GM12892 (cell line): ENCODE measurements at places on chromosomes 5 and 9.

DNA sequence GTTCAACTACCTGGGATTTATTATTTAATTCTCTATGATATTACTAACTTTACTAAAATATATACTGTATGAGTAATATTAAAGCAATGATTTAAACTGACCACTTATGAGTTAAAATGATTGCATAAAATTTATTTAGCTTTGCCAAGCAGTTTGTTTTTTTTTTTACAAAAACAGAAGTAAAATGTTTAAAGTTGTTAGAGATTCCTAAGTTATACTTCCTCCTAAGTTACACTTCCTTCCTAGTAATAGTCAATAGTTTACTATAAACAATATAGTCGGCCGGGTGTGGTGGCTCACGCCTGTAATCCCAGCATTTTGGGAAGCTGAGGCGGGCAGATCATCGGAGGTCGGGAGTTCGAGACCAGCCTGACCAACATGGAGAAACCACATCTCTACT is 23.7 kb upstream of the LRRC19 start:
- DNase-seq = no peak

DNA sequence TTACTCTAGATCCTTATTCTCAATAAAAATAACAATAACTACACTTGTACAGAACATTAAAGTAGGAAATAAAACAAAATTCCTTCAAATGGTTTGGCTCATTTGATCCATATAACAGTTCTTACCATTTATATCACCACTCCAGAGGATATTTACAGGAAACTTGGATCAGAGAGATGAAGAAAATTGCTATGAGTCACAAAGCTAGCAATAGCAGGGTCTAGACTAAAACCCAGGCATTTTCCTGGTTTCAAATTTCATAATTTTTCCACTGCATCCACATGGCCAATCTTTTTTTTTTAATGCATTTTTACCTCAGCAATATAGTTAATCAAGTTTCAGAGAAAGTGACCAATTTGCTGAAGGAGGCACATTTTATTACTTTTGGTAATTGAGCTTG is 299.2 kb downstream of the ELAVL2 start:
- DNase-seq = no peak

DNA sequence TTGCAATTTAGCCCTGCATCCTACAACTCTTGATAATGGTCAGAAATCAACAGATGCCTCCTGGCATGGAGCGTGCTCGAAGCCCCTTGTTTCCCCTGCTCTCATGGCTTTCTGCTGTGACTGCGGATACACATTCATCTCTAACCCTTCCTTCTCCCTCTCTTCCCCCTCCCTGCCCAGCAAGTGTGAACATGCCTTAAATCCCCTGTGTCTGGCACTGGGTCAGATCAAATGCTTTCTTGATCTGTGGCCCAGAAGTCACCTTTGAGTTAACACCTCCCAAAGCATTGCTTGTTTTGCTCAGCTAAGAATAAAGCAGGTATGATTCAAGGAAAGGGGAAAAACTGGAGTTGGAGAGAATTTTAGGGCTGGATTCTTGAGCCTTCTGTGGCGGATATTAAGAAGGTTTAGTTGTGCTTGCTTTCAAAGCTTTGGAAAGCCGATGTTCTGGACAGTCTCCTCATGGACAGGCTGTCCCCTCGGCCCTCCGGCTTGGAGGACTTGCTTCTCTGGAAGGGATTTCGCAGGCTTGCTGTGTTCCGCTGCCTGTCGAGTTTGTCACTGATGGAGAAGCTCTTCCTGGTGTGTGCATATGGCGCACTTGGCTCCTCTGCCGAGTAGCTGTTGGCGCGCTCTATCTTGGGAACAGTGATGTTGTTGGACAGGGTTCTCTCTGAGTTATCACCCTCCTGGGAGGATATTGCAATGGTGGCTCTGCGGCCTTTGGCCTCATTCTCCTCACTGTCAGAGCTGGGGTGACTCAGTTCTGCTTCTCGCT is 121.3 kb upstream of the KLF9 start:
- no peak for DNase-seq

DNA sequence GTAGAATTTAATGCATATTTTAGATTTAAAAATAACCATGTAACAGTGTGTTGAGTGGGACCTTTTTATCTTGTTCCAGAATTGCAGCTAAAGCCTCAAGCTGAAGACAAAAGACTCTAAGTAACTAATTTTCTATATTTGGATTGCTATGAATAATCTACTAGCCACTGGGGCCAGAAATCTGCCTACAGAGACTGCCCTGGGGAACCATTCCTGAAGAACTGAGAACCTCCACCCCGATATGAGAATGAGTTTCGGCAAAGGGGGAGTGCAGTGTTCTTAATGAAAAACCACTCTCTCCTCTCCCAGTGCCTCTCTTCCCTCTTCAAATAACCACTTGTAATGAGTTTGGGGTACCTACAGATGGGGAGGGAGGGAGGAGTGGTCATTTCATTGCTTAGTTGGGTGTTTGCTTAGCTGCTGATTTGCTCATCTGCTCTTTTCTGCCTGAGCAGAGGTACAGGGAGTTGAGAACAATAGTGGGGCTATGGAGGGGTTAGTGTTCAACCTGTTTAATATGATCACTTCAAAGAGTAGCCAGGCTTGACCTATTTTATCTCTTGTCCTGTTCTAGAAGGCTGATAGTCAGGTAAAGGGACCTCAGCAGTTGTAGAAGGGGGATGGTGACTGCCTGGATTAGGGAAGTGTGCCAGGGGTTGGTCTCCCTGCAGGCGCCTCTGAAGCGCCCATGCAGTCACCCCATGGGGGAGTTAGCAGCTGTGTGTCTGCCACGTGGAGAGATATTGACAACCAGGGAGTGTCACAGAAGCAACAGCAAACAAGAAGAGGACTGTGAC is 47.7 kb downstream of the ATG10 start:
- no peak for DNase-seq

DNA sequence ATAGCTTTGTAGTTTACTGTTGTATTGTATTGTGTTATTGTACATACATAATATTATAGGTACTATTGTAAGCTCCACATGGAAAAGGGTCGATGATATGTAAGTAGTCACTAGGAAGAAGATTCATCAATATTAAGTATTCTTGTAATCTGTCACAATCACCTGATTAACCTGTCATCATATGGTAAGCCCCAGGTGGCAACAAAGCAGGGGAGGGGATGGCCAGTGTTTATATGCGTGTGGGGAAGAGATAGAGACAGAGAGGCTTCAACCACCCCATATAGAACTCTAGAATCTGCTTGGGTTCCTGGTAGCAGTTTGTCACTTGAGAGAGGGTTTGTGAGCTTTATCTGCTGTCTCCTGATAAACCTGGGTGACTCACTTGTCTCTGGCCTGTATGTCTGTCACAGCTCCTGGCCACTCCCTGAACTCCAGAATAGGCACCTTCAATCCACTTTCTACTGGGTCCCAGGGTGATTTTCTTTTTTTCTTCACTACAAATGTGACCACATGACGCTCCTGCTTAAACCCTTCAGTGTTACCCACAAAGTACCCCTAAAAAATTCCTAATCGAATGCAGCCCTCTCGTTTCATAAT is 48.9 kb upstream of the CPEB4 start:
- DNase-seq = no peak

GRCh38 chr5:149028984-149029383 is 33.9 kb downstream of the SH3TC2 start:
- DNase-seq = no peak

- DNase-seq = no peak
Measured at GRCh38 chr5:21615195-21615765, 1237.9 kb downstream of the CDH12 start.

DNA sequence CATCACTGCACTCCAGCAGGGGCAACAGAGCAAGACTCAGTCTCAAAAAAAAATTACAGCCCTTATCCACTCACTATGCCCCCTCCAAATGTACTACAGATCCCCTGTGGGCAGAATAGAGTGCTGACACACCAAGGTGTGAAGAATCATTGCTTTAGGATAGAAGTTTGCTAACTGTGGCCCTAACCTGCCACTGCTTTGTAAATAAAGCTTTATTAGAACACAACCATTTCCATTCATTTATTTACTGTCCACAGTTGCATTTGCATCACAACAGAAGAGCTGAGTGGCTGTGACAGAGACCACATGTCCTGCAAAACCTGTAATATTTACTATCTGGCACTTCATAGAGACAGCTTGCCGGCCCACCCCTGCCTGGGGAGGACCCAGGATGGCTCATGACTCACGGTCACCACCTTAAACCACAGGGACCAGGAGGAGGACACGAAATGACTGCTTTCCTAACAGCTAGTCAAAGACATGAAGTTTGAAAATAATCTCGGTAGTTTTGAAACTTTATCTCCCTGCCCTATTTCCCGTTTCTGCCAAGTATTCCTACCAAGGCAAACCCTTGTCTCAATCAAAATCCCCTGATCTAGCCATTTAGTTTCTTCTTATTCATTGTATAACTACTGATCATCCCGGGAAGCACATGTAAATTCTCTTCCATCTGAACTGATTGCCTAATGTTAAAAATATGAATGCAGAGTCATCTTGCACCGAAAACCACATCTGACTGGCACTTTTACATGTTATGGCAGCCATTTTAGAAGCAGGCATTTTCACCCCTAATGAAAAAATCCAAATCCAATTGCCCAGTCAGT is 206.1 kb downstream of the SLIT3 start:
- no peak for DNase-seq

- no peak for DNase-seq
Measured at GRCh38 chr9:125312411-125312810, 50.8 kb downstream of the GAPVD1 start.

GRCh38 chr5:94517490-94518488 is 100.6 kb downstream of the KIAA0825 start:
- no peak for DNase-seq

GRCh38 chr9:4547016-4547415 is 56.7 kb downstream of the SLC1A1 start:
- DNase-seq = no peak
